Foreskin fibroblast (primary cell): ENCODE measurements at places on chromosomes 6 and 20.

DNA sequence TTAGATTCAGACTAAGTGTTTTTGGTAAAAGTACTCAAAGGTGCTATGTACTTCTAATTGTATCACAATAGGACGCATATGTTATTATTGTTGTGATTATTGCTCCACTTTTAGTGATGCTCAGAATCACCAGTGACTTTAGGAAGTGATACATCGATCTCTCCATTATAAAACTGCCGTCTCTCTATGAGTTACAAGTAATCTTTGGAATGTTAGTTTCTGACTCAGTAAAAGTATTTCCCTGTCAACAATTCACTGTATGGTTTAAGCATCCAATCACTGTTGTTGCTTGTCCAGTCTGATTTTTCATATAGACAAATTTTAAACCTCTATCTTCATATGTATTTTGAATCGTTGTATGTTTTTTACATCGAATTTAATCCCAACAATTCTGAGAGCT lies 9.4 kb downstream of the DCBLD1 start:
- DNase-seq, result peak; percentile 68

DNA sequence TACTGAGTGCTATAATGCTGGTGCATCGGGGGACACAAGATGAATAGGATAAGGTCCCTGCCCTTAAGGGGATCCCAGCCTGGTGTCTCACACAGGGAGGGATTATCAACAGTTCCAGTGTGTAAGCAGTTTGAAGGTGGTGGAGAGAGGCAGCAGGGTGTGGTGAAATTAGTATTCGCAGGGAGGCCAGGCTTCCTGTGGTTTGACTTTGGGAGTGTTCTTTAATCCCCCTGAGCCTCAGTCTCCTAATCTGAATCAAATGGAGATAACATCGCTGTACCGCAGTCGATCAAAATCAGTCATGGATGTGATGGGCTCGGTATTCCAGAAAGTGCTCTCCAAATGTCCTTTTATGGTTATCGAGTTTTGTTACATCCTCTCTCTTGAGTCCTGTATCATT lies 288.1 kb upstream of the SUPT3H start:
- no peak for DNase-seq

DNA sequence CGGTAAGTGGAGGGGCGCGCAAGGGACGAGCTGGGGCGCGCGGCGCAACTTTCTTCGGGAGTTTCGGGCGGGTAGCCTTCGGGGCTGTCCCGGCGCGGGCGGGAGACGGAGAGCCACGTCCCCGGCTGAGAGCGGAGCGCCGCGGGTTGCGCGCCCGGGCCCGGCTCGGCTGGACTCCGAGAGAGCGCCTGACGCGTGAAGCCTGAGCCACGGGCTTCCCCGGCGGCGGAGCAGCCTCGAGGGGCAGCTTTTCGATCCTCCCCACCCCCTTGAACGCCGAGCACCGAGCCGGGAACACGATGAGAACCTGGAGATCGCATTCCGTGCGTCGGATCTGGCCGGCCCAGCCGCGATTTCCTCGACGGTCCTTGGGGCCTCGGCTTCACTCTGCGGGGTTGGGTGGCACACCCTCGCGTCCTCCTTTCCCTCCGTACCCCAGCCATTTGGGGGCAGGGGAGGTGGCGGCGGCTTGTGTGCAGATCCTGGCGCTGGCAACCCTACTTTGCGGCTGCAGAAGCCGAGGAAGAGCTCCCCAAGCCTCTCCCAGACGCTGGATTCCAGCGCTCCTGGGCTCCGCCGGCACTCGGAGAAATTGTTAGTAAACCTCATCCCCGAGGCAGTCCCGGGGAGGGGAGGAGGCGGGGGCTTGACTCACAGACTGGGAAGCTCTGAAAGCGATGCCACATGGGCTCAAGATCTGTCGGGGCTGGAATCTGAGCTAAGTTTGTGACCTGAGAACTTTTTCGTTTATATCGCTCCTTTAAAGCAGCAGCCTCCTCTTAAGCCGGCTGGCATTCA lies 572 bp downstream of the DSE start:
- peak; percentile 93 for DNase-seq

- DNase-seq, result no peak
Observed at GRCh38 chr6:18207949-18208348, 52.7 kb downstream of the KDM1B start.

DNA sequence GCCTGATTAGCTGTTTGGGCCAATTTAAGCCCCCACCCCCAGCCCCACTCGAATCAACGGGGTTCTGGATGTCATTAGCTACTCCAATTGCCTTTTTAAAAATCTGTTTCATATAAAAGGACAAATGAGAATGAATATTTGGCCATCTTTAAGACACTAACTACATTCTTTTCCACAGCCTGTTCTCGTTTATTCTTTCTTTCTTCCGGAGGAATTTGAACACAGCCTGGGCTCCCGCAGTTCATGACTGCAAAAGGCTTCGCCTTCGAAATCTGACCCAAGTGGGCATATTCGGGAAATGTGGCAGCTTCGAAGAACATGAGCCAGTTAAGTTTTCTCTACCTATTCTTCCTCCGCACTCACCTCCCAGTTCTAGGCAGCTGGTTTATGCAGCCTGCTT lies 49.4 kb upstream of the NFATC2 start:
- DNase-seq, result peak; percentile 16

- no peak for DNase-seq
Observed at GRCh38 chr6:129608886-129609537, 101.0 kb downstream of the ARHGAP18 start.

- DNase-seq, result no peak
Observed at GRCh38 chr20:3648951-3649350, 14.2 kb downstream of the GFRA4 start.

GRCh38 chr6:112842330-112842685 lies 495.2 kb downstream of the RFPL4B start:
- DNase-seq, result no peak

DNA sequence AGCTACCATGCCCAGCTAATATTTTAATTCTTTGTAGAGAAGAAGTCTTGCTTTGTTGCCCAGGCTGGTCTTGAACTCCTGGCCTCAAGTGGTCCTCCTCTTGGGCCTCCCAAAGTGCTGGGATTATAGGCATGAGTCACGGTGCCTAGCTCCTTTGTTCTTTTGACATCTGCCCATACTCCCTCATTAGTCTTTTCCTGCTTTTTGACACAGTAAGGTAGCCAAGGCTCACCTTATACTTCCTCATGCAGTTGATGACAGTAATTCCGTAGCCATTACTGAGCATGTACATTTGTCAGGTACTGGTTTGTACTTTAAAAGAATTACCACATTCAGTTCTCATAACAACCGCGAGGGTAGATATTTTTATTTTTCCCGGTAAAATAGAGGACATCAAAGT lies 76.7 kb downstream of the CDYL start:
- DNase-seq, result no peak

GRCh38 chr6:137602313-137603197 lies 108.4 kb upstream of the OLIG3 start:
- DNase-seq, result no peak

- DNase-seq, result no peak
Observed at GRCh38 chr6:69933239-69933638, 66.9 kb downstream of the COL19A1 start.

DNA sequence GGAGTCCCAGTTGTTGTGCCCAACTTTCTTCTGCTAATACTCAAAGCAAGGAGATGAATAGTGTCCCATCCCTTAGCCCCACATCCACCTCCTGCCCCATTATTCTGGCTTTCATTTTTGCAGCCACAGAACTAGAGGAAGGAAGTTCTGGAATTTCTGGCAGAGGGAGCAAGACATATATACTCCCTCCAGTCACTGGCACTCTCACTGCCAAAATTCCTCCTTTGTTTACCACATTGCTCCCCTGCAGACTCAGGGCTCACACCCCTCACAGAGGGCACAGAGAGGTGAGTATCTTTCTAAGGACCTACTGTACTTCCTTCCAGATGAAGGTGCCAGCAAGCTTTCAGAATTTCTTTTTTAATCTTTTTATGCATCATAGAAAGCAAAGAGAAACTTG lies 168.0 kb upstream of the ID4 start:
- no peak for DNase-seq

- peak; percentile 3 for DNase-seq
Observed at GRCh38 chr20:15555913-15556312, 1017.3 kb downstream of the KIF16B start.

GRCh38 chr20:57390604-57391438 lies at the start of gene RBM38:
Gene RBM38 (plus strand): TSS chr20:57391396. CDS start chr20:57391582, 186 bp downstream.
- peak; percentile 54 for DNase-seq

- no peak for DNase-seq
Observed at GRCh38 chr6:3483675-3484074, 26.8 kb upstream of the SLC22A23 start.

DNA sequence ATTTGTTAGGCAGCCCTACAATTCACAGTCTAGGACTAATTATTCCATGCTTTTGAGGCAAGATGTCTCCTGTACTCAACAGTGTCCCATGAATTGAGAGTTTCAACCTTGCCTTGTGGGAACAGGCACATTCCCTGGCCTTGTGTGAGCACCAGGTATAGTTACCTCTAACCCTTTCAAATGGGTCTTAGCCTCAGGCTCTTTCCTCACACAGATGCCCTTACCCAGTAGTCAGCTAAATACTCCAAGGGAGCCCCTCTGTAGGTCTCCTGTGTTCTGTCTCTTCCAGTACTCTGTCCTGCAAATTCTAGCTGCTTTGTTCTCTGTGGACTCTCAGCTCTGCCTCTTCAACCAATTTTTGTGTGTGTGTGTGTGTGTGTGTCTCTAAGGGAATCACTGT lies 135.3 kb downstream of the ZFAND3 start:
- no peak for DNase-seq

DNA sequence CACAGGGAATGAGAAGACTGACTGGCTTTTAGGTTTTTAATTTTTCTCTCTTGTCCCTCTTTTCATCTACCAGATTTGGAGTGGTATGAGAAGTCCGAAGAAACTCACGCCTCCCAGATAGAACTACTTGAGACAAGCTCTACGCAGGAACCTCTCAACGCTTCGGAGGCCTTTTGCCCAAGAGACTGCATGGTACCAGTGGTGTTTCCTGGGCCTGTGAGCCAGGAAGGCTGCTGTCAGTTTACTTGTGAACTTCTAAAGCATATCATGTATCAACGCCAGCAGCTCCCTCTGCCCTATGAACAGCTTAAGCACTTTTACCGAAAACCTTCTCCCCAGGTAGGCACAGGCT lies 644 bp downstream of the MAD2L1BP start:
- DNase-seq, result peak; percentile 41

DNA sequence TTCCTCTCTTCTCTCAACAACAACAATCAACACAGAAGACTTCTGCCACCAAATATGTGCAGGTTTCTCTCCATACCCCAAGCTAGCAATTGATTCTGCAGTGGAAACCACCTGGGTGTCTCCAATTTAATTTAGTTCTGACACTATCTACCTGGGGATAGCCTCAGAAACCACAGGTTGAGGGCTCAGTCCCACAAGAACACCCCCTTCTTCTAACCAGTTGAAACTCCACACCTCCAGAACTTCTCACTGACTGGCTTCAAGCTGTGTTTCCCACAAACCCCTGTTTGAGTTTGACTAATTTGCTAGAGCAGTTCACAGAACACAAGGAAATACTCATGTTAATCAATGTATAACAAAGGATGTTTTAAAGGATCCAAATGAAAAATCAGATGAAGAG lies 52.5 kb upstream of the SPTLC3 start:
- DNase-seq, result no peak

DNA sequence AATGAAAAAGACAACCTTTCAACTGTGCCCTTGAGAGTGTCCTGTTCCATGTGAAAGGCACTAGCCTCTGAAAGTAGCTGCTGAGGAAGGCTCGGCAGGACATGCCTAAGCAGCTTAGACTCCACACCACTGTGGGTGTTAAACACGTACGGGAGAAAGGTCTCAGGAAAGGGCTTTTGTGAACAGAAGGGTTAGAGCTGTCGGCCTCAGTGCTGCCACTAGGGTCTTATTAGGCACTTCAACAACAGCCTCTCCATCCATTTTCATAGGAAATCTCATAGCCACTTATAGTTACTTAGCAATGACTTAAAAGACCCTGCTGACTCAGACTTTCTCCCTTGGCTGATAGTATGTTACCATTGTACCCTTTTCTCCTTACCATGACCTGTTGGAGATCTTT lies 662.8 kb downstream of the TBC1D32 start:
- DNase-seq, result no peak

GRCh38 chr20:3237958-3238615 lies 903 bp downstream of the SLC4A11 start:
- no peak for DNase-seq

- no peak for DNase-seq
Observed at GRCh38 chr6:133577851-133578250, 311.1 kb upstream of the TCF21 start.

- no peak for DNase-seq
Observed at GRCh38 chr20:57756921-57757320, 47.1 kb upstream of the PMEPA1 start.

- DNase-seq, result no peak
Observed at GRCh38 chr6:34189806-34190503, 44.1 kb upstream of the GRM4 start.

DNA sequence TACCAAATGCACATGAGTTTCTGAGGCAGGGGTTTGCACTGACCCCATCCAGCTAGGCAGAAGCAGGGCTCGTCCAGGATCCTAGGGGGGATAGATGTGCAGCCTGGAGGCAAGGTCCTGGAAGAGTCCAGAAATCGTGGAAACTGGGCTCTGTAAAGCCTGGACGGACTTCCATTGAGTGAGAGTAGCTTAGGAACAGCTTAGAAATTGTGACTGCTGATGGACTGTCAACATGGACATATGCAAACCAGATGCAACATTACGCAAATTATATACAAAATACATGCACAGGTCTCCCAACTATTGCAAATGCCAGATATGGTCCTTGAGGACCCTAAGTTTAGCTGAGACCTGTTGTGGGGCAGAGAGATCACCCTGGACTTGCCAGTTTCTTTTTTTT lies 4.8 kb upstream of the EMILIN3 start:
- DNase-seq, result peak; percentile 60

DNA sequence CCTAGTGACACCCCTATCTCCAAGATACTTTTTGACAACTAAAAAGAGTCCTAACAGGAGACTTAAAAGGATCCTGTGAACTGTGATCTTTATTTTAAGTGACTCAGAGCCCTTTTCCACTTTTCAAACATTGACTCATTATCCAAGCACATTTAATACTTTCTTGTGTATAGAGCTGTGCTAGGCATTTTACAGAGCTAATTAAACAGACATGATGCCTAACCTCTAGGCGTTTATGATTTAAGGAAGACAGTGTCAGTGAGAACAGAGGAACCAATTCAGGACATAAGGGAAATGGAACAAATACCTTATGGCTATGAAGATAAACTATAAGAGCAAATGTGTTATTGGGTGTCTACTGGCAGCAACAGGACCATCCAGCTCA lies 282.6 kb downstream of the TPBG start:
- DNase-seq, result peak; percentile 13

- peak; percentile 35 for DNase-seq
Observed at GRCh38 chr6:169073311-169073710, 180.3 kb downstream of the THBS2 start.

DNA sequence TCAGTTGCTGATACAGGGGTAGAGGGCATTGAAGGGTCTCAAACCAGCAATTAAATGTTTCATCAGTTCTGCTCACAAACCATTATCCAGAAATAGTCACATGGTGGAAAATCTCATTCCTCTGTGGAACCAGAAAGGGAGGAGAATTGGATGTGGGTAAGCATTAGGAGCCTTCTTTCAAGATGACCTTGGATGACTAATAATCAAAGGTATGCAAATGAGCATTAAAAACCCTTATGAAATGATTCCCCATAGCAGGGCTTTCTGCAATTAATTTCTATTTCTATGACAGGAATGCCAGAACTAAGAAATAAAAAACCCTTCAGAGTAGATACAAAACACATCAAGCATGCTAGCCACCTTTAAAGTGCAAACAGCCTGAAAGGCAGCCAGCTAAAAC lies 37.4 kb upstream of the HCRTR2 start:
- DNase-seq, result no peak

GRCh38 chr20:57779401-57780003 lies 69.7 kb upstream of the PMEPA1 start:
- DNase-seq, result no peak
